ENCODE measurements at places on chromosomes 16 and 17. TPM values are rescaled to one million over a fixed set of nuclear protein-coding genes. Genes with fewer than 3 reads are reported as not detected.

GRCh38 chr17:9226794-9227135 lies 205.5 kb downstream of the NTN1 start:
- DNase-seq, result no peak

DNA sequence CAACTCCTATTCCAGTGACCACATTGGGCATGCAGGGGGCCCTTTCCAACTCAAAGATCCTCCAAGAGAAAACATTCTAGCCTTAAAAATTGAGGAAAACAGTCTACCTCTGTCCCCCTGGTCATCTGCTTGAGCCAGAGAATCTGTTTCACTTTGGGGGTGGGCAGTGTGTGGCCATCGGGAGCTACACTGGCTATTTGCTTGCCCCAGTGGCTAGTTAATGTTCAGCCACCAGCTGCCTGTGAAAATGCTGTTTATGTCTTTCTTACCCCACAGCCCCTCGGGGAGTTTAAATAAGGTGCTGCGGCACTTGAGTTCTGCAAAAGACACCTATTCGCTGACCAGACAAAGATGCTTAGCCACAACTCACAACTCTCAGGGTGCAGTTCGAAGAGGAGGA lies 43.4 kb downstream of the GNAO1 start:
- DNase-seq, result no peak

DNA sequence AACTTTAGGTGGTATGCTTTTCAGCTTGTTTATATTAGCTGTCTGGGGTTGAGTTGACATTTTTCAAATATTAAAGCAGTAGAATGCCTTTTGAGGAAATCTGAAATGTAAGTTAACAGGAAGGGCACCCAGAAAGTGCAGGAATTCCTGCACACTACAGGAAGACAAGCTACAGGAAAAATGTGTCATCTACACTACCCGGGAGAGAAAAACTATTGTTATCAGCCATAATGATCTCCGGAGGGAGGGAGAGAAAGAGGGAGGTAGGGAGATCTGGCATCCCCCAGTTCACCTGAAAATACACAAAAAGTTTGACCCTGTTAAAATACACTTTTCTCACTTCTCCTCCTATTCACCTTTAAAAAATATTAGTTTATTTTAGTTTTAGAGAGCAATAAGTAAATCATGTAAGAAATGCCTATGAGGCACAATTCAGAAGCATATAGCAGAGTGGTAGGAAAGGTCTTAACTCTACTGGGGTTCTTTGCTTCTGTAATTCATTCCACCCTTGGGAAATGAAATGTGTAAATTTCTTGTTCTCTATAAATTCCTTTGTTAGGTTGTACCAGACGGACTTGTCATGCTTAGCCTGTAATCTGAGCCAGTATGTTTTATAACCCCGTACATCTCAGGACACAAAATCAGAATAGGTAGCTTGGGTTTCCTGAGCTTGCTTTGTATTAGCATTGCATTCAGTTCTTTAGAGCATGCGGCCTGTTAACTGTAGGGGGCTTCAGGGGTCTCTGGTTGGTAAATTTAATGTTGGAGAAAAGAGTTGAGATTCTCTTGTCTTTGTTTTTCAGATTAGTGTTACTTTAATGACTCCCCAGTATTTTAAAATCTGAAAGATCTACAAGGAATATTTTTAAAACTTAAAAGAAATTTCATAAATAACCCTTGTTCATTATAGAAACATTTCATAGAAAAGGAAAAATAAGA lies 3.3 kb downstream of the MAP2K6 start:
- no peak for DNase-seq

The SLC35G6 gene
- not detected for total RNA-seq

DNA sequence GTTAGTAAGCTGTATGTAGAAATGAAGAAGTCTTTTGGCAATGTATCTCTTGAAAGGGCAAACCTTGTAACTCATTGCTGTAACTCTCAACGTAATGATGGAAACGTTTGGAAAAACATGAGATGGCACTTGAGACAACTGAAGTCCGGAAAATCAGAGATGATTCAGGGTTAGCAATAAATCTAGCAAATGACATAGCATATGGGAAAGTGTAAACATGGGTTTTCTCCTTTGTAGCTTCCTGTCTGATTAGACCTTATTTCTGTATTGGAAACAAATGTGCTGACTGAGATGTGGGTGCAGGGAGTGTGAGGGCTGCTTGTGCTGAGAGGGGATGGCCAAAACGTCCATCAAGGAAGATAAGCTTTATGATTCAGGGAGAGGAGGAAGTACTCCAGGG lies 110.7 kb upstream of the FAM20A start:
- DNase-seq, result no peak

GRCh38 chr17:76827736-76828135 lies 40.5 kb upstream of the MGAT5B start:
- DNase-seq, result no peak

Data from cerebellum (tissue), 4 donors.